ENCODE measurements at places on chromosomes 13 and 19.
A peak's percentile ranks its signal among the peaks of the same experiment; 100 is the strongest.

DNA sequence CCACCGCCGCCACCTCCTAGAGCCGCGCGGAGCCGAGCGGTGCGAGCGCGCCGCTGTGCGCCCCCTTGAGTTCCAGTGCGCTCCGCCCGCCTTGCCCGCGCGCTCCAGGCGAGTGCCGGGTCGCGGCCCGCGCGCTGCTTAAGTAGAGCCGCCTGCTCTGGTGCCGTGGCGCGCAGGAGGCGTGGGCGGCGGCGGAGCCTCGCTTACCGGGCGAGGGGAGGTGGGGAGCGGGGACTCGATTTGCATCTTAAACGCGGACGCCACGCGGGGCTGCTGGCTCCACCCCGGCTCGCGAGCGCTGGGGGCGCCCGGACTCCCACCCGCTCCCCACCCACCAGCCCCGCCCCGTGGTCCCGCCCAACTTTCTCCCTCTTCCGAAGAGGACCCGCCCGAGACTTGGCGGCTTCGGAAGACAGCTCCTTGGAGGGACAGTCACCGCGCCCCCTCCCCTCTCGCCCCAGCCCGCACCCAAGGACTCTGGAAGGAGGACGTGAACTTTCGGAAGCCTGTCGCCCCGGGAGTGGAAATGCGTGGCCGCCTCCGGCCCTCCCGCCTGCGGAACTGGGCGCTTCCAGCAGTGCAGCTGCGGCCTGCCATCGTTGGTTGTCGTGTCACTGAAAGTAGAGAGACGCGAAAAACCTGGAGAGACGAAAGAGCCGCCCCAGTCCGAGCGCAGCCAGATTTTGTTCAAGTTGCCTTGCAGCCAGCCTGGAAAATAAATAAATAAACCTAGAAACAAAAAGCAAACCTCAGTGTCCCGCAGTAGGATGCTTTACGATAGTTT is at the start of gene KCTD12:
Gene KCTD12 (minus strand): TSS at position 114 of the 784 bp plus-strand sequence. CDS start 257 bp downstream, outside the sequence.
- peak; percentile 87 for DNase-seq

GRCh38 chr13:42753697-42754096 is 27.7 kb upstream of the FAM216B start:
- DNase-seq: no peak

GRCh38 chr13:100439247-100439970 is 149.2 kb downstream of the GGACT start:
- DNase-seq: no peak

- peak; percentile 55 for DNase-seq
These were observed 9.7 kb upstream of the LENG8 start for GRCh38 chr19:54439174-54439851.

DNA sequence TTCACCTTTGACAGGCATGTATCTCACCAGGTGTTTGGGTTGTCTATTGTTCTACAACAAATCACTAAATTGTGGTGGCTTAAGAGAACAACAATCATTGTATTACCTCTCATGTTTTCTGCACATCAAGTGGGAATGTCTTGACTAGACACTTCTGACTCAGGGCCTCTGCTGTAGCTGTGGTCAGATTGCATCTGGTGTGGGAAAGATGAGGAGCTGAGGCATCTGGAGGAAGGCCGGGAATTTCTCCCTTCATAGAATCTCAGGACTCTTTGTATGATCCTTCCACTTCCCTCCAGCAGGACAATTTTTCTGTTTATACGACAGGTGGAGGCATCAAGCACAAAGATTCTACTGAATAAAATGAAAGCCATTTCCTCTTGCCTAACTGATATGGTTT is 511.8 kb upstream of the NBEA start:
- DNase-seq: peak; percentile 9

DNA sequence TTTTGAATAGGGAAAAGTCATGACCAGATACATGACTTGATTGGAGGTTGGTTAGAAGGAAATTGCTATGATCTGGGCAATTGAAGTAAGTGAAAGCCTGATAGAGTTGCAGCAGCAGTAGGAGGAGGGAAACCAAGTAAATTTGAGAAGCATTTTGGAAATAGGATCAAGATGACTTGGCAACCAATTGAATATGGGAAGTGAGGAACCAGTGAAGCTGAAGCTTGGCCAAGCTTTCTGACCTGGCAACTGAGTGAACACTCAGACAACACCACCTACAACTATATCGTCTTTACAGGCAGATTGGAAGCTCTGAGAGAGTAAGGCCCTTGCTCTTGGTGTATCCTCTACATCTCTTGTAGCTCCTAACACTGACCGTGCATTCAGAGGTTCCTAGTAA is 16.2 kb upstream of the KATNAL1 start:
- DNase-seq: no peak

GRCh38 chr13:110657196-110657595 is 41.9 kb downstream of the NAXD start:
- DNase-seq: no peak

- no peak for DNase-seq
These were observed 2.1 kb upstream of the TDRD12 start for GRCh38 chr19:32717496-32717895.

- DNase-seq: no peak
These were observed 540.8 kb downstream of the OLFM4 start for GRCh38 chr13:53569453-53569852.

- DNase-seq: peak; percentile 26
These were observed 1.3 kb upstream of the CEACAM6 start for GRCh38 chr19:41753936-41754529.

DNA sequence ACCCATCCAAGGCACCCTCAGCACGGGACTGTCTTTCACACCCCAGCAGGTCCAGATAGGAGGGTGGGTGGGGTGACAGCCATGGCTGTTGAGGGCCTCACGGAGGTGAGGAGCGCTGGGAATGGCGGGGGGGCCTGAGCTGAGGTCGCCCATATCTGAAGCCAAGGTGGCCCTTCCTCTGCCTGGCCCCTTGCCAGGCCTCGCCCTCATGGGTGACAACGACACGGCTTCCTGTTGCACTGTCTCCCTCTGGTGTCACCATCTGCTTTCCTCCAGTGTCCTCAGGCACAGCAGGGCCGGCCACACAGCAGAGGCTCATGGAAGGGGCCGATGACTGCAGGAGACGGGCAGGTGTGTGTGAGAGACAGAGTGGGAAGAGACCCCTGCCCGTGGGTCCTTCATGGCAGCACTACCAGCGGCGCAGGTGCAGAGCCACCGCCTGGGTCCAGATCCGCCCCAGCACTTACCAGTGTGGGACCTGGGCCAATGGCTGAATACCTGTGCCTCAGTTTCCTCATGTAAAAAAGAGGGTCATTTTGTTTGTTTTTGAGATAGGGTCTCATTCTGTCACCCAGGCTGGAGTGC is 8.1 kb upstream of the NKPD1 start:
- no peak for DNase-seq

- DNase-seq: peak; percentile 31
These were observed 55.2 kb downstream of the SOX21 start for GRCh38 chr13:94657167-94657566.

- no peak for DNase-seq
These were observed 35.4 kb downstream of the SLC10A2 start for GRCh38 chr13:103030776-103031175.

- peak; percentile 3 for DNase-seq
These were observed 262.5 kb downstream of the SLITRK6 start for GRCh38 chr13:85536706-85537105.

GRCh38 chr19:932648-933552 is 7.1 kb downstream of the ARID3A start:
- peak; percentile 93 for DNase-seq

DNA sequence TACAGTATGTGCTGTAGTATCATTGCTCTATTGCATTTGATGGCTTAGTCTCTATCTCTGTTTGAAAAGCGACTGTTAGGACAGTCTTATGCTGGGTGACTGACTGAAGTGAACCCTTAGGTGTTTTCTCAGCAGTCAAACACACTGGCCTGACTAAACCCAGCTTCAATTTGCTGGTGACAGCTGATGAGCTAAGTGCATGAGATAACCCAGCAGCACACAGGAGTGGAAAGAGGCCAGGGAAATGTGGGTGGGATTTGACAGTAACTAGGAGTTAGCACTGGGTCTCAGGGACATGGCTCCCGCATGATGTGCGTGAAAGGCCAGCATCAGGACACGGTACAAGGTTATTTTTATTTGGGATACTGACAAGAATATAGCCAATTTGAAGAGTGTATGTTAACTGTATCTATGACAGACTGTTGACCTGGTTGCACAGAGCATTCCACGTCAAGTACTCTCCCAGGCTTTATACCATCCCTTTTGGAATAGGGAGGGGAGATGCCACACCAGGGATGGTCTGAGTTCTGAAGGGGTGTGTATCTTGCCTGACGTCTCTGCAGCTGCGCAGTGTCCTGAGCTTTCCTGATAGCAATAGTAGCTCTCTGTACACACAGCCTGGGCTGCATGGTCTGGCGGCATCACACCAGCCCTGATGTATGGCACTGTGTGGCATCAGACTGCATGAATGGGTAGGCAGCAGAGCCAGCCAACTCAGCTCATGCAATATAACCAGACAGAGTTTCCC is 144.8 kb downstream of the FLT1 start:
- no peak for DNase-seq

DNA sequence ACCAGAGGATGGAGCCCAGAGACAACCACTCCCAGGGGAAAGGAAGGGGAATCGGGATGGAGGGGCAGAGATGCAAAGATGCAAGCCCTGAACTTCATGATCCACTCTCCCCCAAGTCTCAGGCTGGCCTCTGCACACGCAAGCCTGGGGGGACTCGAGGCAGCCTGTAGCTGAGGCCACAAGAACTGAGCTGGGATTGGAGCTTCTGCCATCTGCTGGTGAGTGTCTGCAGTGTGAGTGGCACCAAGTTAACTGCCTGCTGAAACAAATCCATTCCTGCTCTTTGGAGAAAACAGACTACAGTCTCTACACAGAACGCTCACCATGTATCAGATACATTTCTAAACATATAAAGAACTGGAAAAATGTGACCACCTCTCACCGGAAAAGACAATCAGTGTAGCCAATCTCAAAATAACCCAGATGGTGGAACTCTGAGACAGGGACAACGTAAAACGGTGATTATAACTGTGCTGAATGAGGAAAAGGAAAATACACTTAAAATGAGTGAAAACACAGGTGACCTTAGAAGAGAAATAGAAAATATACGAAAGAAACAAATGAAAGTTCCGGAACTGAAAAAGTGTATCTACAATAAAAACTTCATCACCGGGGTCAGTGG is 62.1 kb downstream of the KLF2 start:
- peak; percentile 79 for DNase-seq

GRCh38 chr19:6744381-6745301 is 5.2 kb downstream of the TRIP10 start:
- peak; percentile 92 for DNase-seq

DNA sequence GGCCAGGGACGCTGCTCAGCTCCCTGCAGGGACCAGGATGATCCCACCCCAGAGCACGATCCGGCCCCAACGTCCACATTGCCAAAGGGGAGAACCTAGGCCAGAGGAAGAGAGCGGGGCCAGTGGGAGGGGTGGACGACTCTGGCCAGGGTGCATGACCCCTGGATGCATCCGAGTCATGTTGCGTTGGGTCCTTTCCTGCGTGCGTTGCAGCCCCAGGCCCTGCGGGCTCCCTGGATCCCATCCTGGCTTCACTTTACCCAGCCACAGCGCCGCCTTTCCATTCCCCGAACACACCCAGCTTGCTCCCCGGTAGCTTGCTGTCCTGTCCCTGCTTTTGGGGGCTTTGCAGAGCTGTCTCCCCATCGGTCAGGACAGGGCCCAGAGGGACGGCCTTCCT is 10.5 kb downstream of the PLIN4 start:
- DNase-seq: no peak

DNA sequence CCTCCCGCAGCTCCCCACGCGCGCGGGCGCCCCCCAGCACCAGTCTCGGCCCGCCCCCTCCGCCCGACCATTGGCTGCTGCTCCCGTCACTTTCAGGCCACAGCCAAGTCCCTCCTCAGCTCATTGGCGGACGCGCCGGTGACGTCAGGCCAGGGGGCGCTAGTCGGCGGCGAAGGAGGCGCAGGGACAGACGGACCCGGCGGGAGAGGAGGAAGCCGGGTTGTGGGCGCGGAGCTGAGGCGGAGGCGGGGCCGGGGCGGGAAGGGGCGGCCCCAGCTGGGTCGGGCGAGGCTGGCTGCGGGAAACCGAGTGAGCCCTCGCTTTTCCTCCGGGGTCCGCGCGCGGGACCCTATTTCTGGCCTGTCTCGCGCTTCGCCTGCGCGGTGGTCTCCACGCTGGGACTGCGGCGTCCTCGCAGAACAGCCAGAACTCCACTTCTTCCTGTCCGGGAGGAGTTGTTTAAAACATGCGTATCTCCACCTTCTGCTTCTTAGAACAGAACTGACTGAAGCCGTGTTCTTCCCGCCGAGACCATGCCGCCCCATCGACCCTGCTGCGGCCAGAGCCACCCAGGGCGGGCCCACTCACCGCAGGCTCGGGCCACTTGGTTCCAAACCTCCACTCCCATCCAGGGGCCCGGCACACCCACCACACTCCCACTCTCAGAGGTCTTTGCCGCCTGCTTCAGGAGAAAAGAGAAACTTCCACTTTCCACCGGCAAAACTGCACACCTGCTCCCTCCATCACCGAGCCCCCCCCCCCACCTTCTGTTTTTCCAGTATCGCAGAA is 471 bp upstream of the TMTC4 start:
- peak; percentile 98 for DNase-seq

GRCh38 chr19:2119921-2120785 is 23.4 kb downstream of the IZUMO4 start:
- DNase-seq: no peak

GRCh38 chr19:47776568-47776967 is 1.9 kb upstream of the SELENOW start:
- no peak for DNase-seq

- peak; percentile 96 for DNase-seq
These were observed at the start of gene ZNF841 for GRCh38 chr19:52095172-52096014. TSS of gene ZNF841 (minus strand) at chr19:52095765. CDS start at chr19:52084801, 10,964 bp downstream.

DNA sequence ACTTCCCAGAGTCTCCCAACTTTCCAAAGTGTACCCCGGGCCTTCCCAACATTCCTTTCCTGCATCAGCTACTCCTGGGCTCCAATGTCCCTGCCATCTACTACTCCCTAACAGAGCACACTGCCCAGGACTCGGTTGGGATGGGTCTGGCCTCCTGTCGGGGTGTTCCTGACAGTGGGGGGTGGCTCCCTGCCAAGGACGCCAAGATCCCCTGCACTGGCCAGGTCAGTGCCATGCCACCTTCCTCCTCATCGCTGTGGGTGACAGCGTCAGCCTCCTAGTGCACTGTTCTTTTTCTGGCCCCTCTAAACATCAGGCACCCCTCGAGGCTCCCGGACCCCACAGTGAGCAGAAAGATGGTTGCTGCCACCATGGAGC is 13.8 kb downstream of the EPS15L1 start:
- DNase-seq: no peak

DNA sequence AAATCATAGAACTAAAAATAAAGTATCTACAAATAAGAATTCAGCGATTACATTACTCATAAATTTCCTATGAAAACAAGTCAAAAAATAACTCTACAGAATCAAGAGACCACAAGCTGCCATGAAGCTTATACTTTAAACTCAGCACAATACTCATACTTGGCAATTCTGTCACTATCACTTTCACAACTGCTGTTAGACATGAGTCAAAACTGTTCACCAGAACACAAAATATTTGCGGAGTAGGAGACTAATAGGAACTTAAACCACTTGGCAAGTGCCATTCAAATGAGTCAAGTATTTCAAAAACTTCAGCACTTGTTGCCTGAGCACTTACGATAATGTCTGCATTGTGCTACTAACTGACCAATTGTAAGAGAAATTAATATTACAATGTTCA is 387.8 kb upstream of the GPC6 start:
- peak; percentile 90 for DNase-seq

All from fibroblast of pulmonary artery (primary cell).